ENCODE measurements at places on chromosomes 13 and 19. TPM values are rescaled to one million over a fixed set of nuclear protein-coding genes. Genes with fewer than 3 reads are reported as not detected.

- no peak for DNase-seq
Measured at GRCh38 chr19:19151418-19151817, 13.1 kb upstream of the TMEM161A start.

GRCh38 chr19:12859546-12859945 lies 21.2 kb downstream of the MAST1 start:
- DNase-seq, result no peak

The HSD17B14 gene
- total RNA-seq, result 7.1 TPM

The DCT gene
- 0.78 TPM for total RNA-seq

The MICOS13 gene
- 60.1 TPM for total RNA-seq

DNA sequence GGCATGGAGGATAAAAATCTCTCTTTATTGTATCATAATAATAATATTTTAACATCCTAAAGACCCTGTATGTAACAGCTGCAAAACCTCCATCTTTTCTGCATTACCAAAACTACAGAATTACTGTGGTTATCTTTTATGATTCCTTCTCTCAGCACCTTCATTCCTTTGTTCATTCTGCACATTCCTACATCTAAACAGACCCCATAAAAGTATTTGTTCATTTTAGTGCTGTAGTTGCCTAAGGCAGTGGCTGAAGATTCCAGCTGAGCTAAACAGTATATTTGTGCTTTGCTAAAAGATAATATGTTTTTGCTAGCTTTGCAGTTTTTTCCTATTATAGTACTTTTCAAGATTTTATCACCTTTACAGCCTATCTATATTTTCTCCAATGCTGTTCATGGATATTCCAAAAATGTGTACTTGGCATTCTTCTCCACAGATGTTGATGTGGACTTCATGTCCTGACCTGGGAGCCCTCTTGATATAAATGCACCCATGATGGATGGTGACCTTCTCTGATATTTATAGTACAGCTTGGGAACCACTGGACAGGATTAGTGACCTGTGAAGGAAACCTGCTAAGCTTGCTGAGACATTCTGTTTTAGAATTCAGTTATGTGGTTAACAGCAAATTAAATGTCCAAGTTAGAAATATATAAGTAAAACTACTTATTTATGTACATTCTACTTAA lies 2832.9 kb upstream of the PCDH20 start:
- no peak for DNase-seq

GRCh38 chr19:34409189-34410164 lies 5.3 kb downstream of the PDCD2L start:
- no peak for DNase-seq

DNA sequence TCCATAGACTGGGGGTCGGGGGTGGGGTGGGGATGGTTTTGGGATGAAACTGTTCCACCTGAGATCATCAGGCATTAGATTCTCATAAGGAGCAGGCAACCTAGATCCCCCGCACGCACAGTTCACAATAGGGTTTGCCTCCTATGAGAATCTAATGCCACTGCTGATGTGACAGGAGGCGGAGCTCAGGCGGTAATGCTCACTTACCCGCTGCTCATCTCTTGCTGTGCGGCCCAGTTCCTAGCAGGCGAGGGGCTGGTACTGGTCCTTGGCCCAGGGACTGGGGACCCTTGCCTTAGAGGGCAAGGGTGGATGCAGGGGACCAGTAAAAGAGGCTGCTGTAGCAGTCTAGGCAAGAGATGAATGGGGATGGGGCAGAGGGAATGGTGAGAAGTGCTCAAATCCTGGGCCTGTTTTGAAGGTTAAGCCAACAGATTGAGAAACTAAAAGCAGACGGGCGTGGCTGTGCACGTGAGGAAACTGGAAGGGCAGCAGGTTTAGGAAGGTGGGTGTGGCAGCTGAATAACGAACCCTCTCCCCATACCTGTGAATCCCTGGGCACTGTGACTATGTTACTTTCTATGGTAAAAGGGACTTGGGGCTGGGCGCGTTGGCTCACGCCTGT lies 1.5 kb upstream of the ERICH4 start:
- DNase-seq, result no peak

GRCh38 chr13:66977161-66977560 lies 253.0 kb downstream of the PCDH9 start:
- DNase-seq, result no peak

The NCR1 gene
- not detected for total RNA-seq

The PGLYRP1 gene
- 0.65 TPM for total RNA-seq

GRCh38 chr13:52428295-52428694 lies 22.1 kb downstream of the VPS36 start:
- no peak for DNase-seq

The LGI4 gene
- 45.5 TPM for total RNA-seq

DNA sequence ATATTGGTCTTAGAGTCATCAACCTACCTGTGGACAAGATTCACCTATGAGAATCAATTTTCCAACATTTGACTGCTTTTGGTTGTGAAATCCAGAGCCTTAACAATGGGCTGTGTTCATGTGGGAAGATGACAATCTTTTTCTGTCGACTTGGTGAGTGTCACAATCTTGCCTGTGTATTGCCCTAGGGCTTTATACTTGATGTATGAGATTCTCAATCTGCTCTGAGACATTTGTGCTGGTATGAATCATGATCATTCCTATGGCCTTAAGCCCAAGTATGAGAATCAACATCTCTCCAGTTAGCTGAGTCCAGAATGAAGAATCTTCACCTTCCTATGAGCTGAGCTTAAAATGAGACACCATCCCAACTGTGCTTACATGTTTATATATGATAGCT lies 68.7 kb downstream of the ZNF726 start:
- no peak for DNase-seq

- no peak for DNase-seq
Measured at GRCh38 chr19:30882411-30883005, 466.7 kb downstream of the TSHZ3 start.

DNA sequence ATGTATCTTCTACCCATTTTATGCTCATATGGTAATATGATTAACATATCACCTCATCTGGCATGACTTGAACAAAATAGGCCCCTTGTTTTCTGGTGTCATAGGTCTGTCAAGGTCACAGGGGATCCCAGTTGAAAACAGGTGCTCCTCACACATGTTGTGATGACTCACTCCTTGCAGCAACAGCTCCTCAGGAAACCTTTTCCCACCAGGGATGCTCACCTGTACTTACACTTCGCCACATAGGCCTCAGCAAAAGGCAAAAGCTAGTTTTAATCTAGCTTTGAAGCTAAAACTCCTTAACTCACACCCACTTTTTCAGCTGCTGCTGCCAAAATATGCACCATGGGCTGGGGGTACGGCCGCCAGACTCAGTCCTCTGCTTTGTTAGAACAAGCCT lies 110.0 kb upstream of the SOX21 start:
- DNase-seq, result no peak

DNA sequence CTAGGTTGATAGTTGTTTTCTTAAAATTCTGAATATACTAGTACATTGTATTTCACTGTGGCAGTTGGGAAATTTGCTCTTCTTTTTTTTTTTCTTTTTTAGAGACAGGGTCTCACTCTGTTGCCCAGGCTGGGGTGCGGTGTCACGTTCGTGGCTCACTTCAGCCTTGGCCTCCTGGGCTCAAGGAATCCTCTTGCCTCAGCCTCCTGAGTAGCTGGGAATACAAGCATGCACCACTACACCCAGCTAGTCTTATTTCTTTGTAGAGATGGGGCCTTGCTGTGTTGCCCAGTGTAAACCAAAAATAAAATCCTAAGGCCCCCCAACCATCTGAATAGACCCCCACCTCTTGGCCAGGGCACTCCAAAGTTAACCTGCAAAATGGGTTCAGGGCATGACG lies 79.3 kb downstream of the FNDC3A start:
- no peak for DNase-seq

- no peak for DNase-seq
Measured at GRCh38 chr13:25867038-25867437, 184.8 kb downstream of the SHISA2 start.

The ACP7 gene
- not detected for total RNA-seq

GRCh38 chr13:36069881-36070366 lies 61.3 kb downstream of the DCLK1 start:
- no peak for DNase-seq

The LILRB5 gene
- total RNA-seq, result 26.6 TPM

DNA sequence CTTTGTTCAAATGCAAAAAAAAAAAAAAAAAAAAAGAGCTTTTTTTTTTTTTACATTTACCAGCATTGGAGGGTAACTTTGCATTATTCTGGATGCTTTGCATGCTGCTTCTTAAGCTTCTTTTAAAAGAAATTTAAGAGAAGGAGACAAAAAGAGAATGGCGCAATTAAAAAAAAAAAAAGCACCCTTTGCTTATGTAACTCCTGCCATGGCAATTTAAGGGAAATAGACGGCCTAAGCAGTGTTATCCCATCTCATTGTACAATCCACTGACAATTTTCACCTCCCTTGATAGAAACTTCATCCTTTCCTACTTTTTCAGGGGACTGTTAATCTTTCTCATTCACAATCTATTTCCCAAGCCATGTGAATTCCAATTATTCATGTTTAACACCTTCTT lies 129.8 kb downstream of the KCTD12 start:
- DNase-seq, result no peak

DNA sequence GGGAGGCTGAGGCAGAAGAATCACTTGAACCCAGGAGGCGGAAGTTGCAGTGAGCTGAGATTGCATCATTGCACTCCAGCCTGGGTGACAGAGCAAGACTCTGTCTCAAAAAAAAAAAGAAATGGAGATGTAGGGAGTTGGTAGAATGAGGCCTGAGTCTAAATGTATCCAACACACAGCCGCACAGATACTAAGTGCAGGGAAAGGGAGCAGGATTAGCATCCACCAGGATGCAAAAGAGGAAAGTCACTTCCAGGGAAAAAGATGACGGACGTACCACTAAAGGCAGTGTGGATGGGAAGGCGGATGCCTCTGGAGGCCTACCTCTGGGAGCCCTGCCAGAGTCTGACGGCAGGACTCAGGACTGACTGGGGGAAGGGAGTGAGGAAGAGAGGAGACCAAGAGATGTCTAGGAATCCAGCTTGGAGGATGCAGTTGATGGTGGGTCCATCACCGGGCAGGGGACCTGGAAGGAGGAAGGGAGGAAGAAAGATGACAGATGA lies 6.8 kb downstream of the FAM98C start:
- DNase-seq, result no peak

DNA sequence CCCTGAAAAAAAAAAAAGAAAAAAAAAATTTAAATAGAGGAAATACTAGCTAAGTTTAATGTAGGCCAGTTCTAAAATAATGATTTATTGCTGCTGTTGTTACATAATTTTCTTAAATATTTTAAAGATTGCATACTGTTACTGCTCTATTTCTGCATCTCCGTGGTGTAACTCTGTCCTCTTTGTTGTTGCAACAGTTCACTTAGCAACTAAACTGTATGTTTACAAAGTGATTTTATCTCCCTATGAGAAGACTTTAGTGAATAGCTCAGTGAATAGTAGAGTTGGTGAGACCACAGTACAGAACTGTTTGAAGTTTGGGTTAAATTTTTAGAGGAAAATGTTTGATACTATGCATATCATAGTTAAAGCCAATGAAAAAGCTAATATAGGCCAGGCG lies 19.4 kb downstream of the BRCA2 start:
- no peak for DNase-seq

The ATXN8OS gene
- total RNA-seq, result not detected

DNA sequence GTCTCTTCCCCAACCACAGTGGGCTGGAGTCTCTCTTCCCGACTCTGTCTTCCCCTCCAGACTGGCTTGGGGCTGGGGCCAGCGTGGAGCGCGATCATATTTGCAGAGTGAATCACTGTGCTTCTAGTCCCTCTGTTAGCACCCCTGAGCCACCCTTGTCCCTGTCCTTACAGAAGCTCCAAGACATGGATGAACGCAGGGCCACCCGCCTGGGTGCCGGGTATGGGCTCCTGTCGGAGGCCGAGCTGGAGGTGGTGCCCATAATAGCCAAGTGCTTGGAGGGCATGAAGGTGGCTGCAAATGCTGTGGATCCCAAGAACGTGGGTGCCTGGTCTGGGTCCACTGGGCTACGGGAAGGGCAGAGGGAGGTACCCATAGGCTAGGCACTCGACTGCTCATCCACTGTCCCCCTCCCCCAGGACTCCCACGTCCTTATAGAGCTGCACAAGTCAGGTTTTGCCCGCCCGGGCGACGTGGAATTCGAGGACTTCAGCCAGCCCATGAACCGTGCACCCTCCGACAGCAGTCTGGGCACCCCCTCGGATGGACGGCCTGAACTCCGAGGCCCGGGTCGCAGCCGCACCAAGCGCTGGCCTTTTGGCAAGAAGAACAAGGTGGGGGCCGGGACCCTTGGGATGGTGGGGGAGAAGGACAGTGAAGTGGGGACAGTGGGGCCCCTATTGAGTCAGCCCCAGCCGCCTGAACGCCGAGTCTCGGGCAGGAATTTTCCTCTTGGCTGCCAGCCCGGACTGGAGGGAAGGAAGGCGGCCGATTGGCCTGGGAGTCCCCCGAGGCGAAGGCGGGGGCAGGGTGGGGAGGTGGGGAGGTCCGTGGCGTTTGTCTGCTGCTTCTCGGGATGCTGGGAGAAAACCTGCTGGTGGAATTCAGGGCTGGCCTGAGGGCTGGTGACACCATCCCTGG lies 5.2 kb downstream of the TRIP10 start:
- DNase-seq, result peak; percentile 94
